ENCODE measurements at places on chromosomes 6 and 20.
A peak's percentile ranks its signal among the peaks of the same experiment; 100 is the strongest.

- DNase-seq = no peak
Measured at GRCh38 chr6:79152269-79152737, 74.2 kb upstream of the PHIP start.

DNA sequence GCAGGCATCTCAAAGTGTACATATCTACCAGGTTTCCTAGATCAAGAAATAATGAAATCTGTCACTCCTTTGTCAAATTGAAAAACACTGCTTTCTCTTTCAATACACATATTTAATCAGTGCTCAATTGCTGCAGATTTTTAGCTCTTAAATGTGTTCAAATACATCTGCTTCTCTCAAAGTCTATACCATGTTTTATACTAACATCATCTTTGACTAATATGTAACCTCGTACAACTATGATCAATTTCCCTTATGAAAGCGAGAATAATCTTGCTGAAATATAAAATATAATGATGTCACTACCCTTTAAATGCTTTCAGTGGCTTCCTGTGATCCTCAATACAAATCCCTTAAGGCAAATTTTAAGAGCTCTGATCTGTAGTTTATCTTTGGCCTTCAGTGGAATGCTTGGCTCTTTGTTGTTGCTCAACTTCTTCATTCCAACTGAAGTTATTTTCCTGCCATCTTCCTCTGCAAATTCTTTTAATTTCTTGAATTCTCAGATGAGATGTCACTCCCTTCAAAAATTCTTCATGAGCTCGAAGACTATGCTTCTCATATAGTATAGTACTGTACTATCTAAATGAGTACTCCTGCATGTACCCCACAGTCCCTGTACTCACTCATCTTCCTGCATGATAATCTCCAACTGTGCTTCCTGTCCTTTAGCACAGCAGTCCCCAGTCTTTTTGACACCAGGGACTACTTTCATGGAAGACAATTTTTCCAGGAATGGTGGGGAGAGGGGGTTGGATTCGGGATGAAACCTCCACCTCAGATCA is 545.1 kb upstream of the GJE1 start:
- peak; percentile 65 for DNase-seq

- DNase-seq = peak; percentile 79
Measured at GRCh38 chr6:108946695-108947094, 98.5 kb downstream of the ARMC2 start.

DNA sequence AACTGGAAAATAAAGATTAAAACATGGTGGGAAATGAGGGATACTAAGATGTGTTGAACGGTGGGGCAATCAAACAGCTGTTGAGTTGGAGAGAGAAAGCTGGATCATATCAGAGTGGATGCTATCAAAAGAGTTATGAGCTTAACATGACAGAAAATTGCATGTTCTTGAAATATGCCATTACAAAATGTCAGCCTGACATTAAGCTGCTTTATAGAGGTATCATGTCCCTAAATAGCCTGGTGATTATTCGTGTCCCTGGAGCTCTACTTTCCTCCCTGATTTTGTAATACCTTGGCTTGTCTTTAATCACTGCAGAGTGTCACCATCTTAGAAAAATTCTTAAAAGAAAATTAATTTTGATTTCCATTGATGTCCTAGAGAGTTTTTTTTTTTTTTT is 223.1 kb downstream of the PHF3 start:
- DNase-seq = no peak

DNA sequence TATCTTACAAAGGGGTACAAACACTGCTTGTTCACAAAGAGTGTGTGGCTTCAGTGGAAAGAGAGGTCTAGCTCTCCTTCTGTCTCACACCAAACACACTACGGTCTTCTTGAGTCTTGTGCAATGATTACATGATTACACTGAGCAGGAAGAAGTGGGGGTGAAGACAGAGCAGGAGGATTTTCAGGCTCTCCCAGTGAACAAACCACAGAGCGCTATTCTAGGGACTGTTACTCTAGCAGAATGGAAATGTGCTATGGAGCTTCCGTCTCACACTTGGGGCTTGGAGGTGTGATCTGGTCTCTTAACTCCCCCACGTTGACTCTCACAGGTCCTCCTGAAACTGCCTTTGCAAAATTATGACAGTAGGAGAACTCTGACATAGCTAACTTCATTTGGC is 203.4 kb downstream of the MYLK4 start:
- DNase-seq = no peak

DNA sequence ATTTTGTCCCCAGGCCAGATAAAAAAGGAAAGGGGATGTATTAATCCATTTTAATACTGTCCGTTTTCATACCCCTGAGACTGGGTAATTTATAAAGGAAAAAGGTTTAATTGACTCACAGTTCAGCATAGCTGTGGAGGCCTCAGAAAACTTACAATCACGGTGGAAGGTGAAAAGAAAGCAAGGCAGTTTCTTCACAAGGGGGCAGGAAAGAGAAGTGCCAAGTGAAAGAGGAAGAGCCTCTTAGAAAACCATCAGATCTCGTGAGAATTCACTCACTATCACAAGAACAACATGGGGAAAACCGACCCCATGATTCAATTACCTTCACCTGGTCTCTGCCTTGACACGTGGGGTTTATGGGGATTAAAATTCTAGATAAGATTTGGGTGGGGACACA is 152.5 kb downstream of the IBTK start:
- DNase-seq = no peak

DNA sequence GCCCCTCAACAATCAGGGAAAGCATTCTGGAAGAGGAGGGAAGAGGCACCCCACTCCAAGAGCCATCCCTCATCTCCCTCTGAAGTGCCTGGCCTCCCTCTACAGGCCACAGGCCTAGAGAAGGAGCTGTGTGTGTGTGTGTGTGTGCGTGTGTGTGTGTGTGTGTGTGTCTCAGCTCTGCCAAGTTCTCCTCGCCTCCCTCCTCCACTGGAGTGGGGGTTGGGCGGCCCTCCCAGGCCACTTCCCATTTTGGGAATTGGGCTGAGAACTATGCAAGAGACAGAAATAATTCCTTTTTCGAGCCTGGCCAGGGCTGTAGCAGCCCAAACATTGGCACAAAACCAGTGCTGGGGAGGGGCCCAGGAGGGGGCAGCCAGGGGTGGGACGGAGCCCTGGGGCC is 35.7 kb downstream of the KCNB1 start:
- peak; percentile 29 for DNase-seq

GRCh38 chr20:24147479-24147878 is 158.9 kb upstream of the GGTLC1 start:
- DNase-seq = no peak

DNA sequence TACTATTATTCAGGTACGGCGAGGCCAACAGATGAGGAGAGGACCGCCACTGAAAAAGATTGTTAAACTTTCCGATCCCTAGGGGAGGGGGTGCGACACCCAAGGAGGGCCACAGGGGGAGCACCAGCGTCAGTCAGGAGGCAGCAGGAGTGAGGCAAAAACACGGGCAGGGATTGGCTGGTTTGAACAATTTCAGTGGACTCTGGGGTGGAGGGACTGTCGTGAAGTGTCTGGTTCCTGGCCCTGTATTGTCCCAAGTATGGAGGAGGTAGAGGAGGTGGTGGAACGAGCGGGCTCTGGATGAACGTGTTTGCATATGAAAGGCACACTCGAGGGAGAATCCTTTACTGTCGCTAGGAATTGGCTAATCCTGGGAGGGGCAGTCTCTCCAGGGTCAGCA is 32.5 kb upstream of the MCUR1 start:
- DNase-seq = no peak

GRCh38 chr20:38034961-38035360 is 1.4 kb downstream of the RPRD1B start:
- DNase-seq = peak; percentile 5

GRCh38 chr6:4853349-4853748 is 77.1 kb downstream of the CDYL start:
- no peak for DNase-seq

DNA sequence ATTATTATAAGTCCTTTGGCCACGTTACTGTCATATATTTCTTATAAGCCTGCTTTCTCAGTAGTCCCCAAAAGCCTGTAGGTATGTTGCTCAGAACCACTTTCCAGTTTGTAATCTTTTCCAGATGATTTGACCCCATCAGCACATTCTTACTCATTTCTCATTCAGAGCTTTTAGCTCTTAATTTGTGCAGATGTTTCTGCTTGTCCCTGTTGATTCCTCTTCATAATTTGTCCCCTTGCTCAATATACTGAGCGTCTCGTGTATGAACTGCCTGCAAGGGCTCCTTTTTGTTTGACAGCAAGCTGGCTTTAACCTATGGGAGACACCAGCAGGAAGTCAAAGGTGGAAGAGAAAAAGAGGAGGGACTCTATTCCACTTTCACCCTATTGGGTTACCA is 733.8 kb upstream of the GJE1 start:
- no peak for DNase-seq

DNA sequence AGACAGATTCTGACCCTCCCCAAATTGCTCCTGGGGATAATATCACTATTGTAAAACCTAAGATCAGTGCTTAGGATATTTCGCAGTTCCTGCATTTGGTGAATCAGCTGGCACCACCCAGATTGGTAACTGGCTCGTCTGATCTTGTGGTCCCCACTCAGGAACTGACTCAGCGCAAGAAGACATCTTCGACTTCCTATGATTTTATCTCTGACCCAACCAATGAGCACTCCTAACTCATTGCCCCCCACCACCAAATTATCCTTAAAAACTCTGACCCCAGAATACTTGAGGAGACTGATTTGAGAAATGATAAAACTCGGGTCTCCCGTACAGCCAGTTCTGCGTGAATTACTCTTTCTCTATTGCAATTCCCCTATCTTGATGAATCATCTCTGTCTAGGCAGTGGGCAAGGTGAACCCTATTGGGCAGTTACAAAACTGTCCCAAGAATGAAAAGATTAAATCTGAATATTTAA is 55.7 kb upstream of the PRND start:
- peak; percentile 70 for DNase-seq

DNA sequence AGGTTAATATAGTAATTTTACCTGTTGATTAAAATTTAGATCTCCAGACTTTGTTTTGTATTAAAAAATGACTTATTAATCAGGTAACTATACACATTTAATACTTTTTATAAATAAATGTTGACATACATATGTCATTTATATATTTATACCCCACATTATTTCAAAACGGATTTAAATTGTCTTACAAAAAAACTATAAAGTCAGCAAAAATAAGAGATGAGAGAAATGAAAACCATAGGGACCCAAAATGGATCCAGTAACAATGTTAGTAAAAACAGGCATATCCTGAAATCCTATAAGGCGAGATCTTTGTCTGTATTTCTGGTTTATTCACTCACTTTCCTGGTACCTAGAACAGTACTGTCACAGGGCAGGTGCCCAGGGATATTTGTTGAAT is 91.5 kb downstream of the PACRG start:
- no peak for DNase-seq

DNA sequence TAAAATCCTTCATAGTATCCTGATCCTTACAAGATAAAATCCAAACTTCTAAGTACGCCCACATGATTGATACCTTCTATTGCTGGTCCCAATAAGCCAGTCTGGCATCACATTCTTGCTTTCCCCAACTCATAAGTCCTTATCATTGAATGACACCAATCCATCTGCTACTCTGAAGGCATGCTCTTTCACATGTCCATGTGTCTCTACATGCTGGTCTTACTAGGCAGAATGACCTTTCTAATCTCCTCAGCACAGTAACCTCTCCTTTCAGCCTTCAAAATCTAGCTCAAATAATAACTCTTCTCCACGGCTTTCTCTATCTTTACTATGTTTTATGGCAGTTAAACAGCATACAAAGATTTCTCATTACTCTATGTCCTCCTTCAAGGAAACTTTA is 71.1 kb downstream of the ASCC3 start:
- no peak for DNase-seq

GRCh38 chr6:106735136-106735633 is 105.8 kb downstream of the QRSL1 start:
- DNase-seq = no peak

DNA sequence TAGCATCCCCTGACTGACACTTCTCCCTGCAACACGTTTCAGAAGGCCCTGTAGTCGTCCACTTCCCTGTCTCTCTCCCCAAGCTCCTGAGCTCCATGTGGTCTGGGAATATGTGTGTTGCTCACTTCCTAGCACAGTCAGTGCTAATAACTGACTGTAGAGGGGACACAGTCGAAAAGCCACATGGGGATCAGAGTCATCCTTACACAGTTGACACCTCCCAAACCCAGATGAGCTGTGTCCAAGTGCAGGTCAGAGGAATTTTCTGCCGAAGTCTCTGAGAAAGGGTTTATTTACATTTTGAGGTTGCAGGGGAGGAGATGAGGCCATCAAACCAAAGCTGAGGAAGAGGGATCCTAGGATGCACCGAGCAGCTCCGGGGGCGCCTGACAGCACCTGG is 3.5 kb upstream of the ADAM33 start:
- no peak for DNase-seq

DNA sequence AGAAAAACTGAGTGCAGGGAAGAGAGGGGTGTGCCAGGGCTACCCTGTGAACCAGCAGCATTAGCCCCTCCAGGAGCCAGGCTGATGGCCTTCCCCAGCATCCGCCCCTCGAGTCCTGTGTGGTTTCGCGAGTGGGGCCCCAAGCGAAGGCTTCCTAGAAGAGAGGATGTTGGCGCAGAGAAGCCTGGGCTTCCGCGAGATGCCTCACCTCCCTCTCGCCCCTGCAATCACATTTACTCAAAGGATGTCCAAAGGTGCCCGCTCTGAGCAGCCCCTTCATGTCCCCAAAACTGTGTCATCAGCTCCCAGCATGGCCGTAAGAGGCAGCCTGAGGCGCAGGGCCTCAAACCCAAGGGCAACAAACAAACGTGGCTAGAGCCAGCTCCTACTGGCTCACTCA is 111.7 kb downstream of the PREX1 start:
- no peak for DNase-seq

- no peak for DNase-seq
Measured at GRCh38 chr6:32659856-32660595, 6.4 kb downstream of the HLA-DQB1 start.

- no peak for DNase-seq
Measured at GRCh38 chr6:134162932-134163331, 110.5 kb upstream of the SLC2A12 start.

- DNase-seq = no peak
Measured at GRCh38 chr6:107941627-107942026, 16.4 kb downstream of the SEC63 start.

DNA sequence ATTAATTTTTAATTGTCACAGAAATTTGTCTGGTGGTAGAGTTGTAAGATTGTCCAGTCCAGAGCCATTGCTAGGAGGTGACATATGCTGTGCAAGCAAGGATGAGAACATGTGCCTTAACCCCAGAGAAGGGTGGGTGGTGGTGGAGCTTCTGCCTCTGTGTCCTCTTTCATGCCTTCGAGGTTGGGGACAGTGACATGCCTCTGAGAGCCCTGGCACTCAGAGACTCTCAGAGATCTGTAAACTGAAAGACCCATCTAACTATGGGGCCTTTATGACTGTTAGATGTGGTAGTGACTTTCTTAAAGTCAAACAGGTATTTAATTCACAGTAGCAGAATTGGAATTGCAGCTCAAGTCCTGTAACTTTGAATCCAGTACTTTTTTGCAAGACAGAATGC is 132.4 kb downstream of the JARID2 start:
- DNase-seq = no peak

- no peak for DNase-seq
Measured at GRCh38 chr6:144651234-144651633, 366.1 kb downstream of the UTRN start.

- no peak for DNase-seq
Measured at GRCh38 chr6:80003826-80004172, 650 bp upstream of the TTK start.

- no peak for DNase-seq
Measured at GRCh38 chr6:143222310-143222709, 161.6 kb downstream of the AIG1 start.

GRCh38 chr20:51628533-51629398 is 86.2 kb upstream of the NFATC2 start:
- DNase-seq = peak; percentile 90

GRCh38 chr6:119844387-119844786 is 494.8 kb upstream of the MAN1A1 start:
- no peak for DNase-seq

GRCh38 chr20:58611236-58612030 is 39.6 kb upstream of the STX16 start:
- DNase-seq = no peak

Data from astrocyte (in vitro differentiated cells and primary cell).